ENCODE measurements at places on chromosomes 11 and 22.

DNA sequence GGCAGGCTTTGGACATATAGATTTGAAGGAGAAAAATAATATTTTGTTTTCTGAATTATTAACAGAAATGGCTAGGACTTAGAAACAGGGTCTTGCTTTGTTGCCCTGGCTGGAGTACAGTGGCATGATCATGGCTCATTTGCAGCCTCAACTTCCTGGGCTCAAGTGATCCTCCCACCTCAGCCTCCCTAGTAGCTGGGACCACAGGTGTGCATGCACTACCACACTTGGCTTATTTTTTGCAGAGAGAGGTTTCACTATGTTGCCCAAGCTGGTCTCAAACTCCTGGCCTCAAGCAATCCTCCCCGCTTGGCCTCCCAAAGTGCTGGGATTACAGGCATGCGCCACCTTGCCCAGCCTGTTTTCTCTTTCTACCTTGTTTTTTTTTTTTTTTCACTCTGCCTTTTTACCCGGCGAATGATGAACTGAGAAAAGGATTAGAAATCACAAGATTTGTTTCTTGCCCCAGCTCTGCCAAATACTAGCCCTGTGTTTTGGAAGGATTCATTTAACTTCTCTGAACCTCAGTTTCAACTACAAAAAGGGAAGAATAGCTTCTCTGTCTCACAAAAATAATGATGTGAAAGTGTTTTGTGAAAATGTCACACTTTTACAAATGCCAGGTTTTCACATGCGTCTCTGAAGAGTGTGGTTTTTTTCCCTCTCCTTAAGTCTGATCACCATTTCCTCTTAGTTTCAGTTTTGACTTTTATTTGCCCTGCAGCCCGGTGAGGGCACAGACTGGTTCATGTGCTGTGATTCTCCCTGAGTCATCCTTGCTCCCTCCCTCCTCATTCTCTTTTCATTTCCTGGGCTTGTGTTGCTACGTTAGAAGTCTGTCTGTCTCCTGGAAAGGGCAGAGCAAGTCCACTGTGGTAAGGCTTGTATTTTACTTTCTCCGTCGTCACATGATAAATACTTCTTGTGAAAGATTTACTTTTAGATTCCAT is 67.7 kb downstream of the BCL2L13 start:
- DNase-seq = peak; percentile 32

DNA sequence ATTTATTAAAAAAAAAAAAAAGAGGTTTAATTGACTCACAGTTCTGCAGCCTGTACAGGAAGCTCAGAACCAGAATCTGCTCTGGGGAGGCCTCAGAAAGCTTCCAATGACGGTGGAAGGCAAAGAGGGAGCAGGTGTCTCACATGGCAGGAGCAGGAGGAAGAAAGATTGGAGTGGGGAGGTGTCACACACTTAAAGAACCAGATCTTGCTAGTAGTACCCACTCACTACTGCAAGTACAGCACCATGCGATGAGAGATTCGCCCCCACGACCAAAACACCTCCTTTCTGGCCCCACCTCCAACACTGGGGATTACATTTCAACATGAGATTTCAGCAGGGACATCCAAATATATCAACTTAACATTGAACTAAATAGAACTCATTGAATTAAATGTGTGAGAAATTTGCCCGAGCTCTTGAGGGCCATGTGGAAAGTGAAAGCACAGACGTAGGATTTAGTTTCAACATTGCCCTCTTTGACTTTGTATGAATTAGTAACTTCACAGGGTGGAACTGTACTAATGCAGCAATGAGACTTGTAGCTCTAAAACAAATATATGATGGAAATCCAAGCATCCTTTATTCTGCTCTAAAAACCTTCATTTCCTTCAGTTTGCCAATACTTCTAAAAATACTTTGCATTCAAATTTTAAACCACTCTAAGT is 628.2 kb downstream of the FAM181B start:
- DNase-seq = no peak

- no peak for DNase-seq
These were observed 728.0 kb downstream of the DLG2 start for GRCh38 chr11:84899134-84899533.

GRCh38 chr11:16346975-16347374 is 9.4 kb downstream of the SOX6 start:
- DNase-seq = no peak

- no peak for DNase-seq
These were observed 53.0 kb upstream of the LRRC32 start for GRCh38 chr11:76723548-76723947.

GRCh38 chr11:6681949-6682348 is 1.2 kb downstream of the MRPL17 start:
- no peak for DNase-seq

GRCh38 chr11:101354801-101355200 is 225.2 kb upstream of the PGR start:
- no peak for DNase-seq

GRCh38 chr11:110219006-110219785 is 77.2 kb downstream of the RDX start:
- DNase-seq = no peak

DNA sequence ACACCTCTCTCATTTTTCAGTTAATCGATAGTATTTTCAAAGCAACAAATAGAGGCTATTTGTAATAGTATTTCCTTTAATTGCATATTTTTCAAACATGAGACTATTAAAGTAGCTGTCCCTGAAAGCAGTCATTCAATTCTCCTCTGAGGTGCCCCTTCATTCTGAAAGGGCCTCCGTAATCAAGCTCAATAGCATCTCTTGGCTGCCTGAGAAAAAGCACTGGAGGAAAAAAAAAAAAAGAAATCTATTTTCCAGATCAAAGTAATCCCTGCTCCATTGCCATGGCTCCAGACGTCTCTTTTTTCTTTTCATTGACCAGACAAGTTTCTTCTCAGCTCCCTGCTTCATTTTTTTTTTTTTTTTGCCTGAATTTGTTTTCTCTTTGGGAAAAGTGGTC is 154.5 kb upstream of the BLID start:
- no peak for DNase-seq

DNA sequence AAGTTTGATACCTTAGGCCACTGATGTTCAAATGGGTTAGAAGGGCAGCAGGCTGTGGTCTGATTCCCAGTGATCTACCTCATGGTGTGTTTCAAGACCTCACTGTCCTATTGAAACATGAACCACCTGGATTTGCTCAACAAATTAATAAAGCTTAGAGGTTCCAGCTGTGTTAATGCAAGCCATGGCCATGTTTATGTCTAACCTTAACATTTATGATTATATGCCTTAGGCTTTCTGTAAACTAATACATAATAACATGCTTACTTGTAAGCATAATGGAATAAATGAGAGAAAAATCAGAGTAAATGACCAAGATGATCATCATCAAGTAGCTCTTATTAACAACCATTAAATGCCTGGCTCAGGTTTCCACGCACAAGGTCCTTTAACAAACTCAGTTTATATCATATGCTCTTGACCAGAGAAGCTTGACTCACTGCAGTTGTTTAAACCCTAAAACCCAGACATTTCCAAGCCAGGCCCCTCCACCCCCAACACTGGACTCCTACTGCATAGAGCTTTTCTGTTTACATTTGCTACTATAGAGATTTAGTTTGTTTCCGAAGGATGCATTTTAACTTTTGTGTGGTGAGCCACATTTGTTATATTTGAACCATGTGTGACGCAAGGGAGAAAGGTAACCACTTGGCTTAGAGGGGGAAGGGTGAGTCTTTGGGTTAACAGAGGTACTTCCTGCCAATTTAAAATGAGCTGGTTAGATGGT is 43.7 kb downstream of the KREMEN1 start:
- DNase-seq = no peak

DNA sequence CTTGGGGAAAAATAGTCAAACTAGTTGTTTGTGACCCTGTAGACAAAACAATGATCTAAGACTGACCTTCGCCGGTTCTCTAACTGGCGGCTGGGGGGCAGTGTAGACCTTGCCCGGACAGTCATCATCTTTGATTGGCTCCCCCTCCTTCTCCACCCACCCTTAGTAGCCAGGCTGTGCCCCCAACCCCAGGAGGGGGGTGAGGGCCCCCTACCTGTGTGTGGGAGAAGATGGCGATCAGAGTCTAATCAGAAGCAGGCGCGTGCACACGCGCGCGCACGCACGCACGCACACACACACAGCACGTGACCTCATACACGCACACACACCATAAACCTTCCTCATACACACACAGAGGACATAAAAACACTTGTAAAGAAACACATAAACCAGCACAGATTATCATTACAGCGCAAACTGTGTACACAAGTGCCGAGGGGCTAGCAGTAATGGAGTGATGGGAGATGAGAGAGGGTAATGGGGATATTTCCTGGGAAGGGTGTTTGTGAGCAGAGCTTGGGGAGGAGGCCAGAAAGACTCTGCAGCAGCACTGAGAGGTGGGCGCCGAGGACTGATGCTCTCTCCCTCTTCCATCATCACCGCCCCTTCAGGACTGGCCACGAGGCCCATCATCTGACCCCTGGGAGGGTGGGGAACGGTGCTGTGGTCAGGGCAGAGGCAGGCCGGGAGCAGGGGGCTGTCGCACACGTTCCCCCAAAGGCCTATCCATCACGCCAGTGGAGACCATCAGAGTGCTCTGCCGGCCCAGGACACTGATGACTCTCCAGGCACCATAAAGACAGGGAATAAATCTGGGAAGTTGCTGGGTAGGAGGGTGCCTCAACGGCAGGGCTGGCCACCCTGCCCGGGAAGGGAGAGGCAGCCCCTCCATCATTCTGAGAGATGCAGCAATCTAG is 12.2 kb downstream of the NECTIN1 start:
- no peak for DNase-seq

- no peak for DNase-seq
These were observed 8.1 kb downstream of the OR8A1 start for GRCh38 chr11:124577716-124578427.
